ENCODE measurements at places on chromosomes 6 and 20.

DNA sequence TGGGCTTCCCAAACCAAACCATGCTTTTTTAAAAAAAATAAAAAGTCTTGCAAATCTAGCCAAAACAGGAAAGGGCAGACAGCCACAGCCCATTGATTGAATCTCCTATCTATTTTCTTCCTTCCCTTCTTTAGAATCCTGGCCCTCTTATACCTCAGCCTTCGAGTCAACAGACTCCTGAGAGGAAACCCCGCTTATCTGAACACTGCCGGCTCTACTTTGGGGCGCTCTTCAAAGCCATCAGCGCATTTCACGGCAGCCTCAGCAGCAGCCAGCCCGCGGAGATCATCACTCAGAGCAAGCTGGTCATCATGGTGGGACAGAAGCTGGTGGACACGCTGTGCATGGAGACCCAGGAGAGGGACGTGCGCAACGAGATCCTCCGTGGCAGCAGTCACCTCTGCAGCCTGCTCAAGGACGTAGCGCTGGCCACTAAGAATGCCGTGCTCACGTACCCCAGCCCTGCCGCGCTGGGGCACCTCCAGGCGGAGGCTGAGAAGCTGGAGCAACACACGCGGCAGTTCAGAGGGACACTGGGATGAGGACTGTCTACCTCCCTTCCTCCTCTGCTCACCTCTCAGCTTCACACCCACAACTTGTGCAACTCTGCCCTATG, 10.1 kb upstream of the RTF2 start:
- DNase-seq: no peak

DNA sequence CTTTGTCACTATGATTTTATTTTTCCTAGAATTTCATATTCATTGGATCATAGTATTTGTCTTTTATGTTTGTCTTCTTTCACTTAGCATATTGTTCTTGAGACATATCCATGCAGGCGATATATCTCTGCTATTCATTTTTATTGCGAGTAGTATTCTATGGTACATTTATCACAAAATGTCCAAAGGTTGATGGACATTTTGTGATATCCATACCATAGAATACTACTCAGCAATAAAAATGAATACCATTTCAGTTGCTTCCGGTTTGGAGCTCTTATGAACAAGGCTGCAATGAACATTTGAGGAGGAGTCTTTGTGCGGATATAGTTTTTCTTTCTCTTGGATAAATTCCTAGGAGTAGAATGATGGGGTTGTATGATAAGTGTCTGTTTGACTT, 28.8 kb upstream of the EYA2 start:
- DNase-seq: no peak

DNA sequence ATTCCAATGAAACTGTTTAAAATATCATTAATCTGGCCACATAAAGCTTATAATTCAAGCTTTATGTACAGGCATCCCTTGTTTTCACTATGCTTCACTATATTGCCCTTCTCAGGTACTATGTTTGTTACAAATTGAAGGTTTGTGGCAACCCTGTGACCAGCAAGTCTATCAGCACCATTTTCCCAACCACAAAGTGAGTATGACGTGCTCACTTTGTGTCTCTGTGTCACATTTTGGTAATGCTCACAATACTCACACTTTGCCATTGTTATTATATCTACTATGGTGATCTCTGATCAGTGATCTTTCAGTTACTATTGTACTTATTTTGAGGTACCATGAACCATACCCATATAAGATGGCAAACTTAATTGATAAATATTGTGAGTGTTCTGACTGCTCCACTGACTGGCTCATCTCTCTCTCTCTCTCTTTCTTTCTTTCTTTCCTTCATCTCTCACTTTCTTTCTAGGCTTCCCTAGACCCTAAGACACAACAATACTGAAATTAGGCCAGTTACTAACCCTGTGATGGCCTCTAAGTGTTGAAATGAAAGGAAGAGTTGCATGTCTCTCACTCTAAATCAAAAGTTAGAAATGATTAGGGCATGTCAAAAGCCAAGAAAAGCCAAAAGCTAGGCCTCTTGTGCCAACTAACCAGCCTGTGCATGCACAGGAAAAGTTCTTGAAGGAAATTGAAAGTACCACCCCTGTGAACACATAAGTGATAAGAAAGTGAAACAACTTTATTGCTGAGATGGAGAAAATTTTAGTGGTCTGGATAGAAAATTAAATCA, 227.9 kb downstream of the BCAS1 start:
- DNase-seq: no peak

DNA sequence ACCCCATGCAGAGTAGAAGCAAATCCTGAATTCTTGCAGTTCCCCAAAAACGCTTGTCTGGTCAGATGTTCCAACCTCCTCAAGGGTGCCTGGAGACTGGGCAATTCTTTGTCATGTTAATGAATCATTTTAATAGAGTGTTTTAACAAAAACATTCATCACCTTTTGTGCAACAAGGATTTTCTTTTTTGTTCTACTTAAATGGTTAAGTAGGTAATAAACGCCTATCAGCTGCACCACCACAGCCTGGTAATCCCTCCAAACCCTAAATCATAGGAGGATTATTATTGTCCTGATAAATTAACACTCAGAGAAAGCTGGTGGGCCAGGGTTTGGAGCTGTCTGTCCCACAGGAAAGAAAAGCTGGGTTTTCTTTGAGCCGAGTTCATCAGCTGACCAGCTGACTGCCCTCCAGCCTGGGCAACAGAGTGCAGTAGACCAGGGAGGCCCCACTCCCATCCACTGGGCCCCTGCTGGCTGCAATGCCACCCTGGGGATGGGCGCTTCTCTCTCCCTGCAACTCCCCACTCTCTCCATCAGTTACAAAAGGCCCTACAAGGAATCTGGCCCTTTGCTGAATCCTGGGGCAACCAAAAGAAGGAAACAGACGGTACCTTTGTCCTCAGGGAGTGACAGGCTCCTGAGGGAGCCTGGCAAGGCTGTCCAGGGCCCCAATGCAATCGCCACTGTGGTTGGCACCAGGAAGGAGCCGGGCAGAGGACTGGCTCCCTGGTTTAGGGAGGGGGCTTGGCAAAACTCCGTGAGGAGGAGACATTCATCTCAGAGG, 23.1 kb upstream of the BMP7 start:
- DNase-seq: no peak

GRCh38 chr6:115986026-115986425, 74.7 kb downstream of the FRK start:
- no peak for DNase-seq

DNA sequence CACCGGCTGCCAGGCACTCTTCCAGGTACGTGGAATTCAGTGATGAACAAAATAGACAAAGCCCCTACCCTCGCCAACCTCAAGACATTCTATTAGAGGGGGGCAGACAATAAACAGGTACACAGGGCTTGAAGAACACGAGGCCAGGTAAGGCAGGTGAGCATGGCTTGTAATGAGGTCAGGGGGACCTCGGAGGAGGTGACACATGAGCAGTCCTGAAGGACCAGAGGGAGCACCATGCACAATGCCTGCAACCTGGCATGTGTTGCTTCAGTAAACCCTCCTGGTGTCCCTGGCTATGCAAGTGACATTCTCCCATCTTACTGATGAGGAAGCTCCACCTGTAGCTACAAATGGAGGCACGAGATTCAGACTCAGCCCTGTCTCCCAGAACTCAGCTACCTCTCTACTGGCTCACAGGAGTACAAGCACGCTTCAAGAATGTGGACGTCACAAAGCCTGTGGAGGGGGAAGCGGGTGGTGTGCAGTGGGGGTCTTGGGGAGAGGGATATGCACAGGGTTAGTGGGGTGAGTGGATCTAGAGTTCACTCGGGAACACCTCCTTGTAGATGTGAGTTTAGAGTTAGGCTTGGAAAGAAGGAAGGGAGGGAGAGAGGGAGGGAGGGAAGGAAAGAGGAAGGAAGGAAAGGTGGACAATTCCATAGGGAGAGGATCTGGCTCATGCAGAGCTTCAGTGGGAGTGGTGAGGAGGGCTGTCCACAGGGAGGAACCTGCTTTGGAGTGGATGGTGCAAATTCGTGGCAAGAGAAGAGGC, 7.6 kb upstream of the MAPK13 start:
- no peak for DNase-seq

DNA sequence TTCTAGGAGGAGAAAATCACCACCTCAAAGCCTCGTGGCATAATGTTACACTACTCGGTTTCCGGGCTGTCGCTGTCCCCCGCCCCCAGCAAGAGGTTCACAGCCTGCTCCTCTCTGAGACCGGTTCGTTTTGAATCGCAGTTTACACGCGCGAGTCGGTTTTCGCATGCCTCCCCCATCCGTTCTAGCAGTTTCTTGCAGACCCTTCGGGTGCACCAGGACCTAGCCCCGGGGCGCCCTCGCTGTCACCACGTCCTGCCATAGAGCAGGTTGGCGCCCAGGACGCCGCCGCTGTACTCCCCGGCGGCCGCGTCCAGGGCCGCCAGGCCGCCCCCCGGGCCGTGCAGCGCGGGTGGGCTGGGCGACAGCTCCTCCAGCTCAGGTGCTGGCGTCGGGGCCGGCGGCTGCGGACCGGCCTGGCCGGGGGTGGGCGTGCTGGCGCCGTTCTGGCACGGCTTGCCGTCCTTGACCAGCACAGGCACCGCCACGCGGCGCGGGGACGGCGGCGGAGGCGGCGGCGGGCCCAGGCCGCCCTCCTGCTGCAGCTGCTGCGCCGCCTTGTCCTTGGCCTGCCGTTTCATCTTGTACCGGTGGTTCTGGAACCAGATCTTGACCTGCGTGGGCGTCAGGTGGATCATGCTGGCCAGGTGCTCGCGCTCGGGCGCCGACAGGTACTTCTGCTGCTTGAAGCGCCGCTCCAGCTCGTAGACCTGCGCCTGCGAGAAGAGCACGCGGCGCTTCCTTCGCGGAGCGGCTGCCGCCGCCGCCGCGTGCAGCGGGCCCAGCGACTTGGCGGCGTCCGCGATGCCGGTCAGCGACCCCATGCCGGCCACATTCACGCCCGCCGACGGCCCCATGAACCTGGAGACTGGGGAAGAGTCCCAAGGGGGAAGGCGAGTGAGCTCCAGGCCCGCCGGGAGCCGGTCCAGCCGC, 1.4 kb downstream of the NKX2-4 start:
- peak; percentile 83 for DNase-seq

All from H1 (cell line).